Activated effector memory CD4-positive, alpha-beta T cell treated with Interleukin-2 at 50 U/mL for 16 hours (primary cell): ENCODE measurements at places on chromosomes 12 and 14.

DNA sequence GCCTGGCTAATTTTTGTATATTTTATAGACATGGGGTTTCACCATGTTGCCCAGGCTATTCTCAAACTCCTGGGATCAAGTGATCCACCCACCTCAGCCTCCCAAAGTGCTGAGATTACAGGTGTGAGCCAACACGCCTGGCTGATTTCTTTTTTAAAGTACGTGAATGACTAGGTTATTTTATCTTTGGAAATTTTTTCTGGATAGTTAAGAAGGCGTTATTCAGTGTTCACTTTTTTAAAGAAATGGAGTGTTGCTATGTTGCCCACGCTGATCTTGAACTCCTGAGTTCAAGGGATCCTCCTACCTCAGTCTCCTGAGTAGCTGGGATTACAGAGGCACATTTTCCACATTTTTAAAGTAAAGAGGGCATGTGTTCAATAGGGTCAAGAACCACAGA, 58.6 kb downstream of the SVOP start:
- DNase-seq = no peak

DNA sequence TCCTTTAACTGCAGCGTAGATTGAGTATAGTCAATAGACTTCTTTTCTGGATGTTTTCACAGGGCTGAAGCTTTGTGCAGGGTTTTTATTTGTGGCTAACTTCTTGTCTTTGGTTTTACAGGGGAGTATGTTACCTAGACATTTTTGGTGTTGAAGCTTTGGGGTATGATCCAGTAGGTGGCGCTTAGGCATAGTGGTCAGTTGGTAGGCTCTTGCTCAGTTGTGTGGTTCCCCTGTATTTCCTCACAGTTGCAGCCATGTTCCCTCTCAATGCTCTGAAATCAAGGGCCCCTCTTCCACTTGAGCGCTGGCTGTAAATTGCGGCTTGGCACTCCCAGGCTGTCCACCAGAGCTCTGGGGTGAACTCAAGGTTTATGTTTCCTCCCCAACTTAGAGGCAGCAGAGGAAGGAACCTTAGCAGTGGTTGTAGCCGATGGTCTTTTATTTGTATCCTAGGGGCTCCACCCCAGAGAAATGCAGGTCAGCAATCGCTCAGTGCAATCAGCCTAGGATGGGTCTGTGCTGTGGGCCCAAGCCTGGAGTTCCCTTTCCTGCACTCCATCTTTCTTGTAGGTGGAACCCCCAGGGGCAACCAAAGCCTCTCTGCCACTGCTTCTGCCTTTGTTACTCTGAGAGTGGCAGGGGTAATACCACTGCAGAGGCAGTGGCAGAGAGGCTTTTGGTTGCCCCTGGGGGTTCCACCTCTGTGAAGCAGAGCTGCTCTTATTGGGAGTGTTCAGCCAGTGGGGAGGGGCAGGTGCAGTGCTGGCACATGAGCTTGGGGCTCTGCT, 55.1 kb downstream of the CMAS start:
- DNase-seq = no peak

DNA sequence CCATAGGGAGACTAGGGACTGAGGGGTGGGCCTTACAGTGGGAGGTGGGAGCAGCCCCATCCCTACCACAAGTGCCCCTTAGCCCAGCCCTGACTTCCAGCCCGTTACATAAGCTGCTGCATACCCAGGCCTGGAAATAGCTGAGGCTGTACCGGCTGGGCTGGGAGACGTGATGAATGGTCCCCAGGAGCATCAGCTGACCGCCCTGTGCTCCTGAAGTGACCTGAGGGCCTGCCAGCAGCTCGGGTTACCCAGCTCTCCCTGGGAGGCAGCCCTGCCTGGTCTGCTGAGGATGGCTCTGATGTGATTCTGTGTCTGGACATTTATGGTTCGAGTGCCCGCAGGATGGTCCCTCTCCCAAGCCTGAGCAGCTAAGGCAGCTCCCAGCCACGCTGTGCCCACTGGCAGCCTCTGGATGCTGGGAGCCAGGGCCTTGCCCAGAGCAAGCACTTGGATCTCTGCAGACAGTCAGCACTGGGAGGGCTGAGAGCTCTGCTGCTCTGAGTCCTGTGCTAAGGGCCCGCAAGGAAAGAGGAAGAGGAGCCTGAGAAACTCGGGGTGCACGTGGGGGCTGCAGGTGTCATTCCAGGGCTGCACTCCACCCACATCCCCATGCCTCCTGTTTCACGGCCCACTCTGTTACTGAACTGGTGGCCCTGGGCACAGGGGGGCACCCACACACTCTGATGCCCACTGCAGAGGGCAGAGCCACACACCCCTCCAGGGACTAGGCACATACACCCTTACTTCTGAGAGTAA, 20.5 kb downstream of the TAMALIN start:
- DNase-seq = no peak

DNA sequence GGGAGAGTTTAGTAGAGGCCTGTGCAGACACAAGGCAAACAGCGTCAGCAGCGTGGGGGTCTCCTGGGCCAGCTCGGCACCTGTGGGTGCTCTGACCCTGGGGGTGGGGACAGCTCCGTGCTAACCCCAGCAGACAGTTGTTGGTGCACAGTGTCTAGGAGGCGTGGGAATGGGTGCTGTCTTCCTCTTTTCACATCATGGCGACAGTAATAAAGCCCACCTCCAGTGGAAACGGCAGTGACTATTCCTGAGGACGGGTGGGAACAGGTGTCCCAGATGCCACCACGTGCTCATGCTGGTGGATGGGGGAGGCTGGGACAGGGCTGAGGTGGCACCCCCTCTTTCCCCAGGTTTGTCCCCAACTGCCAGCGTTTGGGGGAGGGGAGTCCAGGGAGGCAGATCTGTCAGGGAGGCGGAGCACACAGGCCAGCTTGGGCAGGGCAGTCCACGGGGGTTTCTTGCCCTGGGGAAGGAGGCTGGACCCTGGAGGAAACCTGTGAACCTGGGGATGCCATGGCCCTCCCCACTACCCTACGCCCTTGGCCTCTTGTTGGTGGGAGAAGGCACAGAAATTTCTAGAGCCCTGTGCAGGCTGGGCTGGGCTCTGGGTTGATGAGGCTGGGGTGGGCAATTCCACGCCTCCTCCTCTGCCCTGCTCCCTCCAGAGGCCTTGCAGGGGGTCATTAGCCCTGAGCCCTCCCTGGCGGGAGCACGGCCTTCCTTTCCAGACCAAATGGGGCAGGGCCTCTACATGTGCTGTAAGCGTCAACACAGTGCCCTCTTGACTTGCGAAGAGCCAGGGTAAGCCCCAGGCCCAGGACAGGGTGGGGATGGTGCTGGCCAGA, 3.8 kb downstream of the ZBTB42 start:
- DNase-seq = no peak

DNA sequence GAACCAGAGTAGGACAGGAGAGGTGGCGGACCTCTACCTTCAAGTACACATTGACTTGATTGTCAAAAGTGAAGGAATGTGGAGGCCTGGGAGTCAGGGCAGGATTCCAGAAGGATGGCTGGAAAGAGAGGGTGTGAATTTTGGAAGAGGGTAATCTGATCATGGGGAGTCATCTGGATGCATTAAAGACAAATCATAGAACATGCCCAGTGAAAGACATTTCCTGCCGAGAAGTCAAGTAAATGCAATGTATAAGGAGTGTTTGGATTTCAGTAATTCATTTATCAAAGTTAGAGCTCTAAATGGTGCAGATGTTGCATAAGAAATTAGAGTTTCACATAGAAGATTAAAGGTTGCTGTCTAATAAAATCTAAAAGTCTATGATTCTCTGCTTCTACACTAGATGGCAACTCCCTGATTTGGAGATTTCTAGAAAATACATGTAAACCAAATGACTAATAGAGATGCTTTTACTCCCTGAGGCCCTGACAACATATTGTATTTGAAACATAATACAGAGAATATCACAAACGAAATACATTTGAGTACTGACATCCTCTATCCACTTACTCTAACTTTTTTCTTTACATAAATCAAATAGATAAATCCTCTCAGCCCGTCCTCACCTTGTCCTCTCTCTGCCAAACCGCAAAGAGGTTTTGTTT, 91.3 kb downstream of the KCNA5 start:
- no peak for DNase-seq

GRCh38 chr12:71492604-71493003, 53.0 kb downstream of the LGR5 start:
- DNase-seq = no peak

DNA sequence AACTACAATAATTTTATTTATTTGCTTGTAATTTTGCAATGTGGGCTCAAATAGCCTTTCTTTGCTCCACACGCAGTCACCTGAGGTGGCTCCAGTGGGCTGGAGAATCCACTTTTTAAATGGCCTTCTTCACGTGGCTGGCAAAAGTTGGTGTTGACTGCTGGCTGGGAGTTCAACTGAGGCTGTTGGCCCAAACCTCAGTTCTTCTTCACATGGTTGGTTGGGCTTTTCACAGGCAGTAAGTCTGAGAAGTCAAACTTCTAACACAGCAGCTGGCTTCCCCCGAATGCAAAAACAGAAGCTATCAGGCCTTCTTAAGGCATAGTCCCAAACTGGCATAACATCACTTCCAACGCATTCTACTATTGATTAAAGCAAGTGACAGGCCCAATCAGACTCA, 2.1 kb upstream of the OXA1L start:
- DNase-seq = no peak

GRCh38 chr14:95931384-95931783, 54.8 kb downstream of the TUNAR start:
- DNase-seq = no peak
